ENCODE measurements at places on chromosomes 13 and 19. TPM values are rescaled to one million over a fixed set of nuclear protein-coding genes. Genes with fewer than 3 reads are reported as not detected.

SLC46A3 gene
- total RNA-seq = 55.1 TPM

VWA8 gene
- total RNA-seq = 27.2 TPM

GZMM gene
- not detected for total RNA-seq

DNA sequence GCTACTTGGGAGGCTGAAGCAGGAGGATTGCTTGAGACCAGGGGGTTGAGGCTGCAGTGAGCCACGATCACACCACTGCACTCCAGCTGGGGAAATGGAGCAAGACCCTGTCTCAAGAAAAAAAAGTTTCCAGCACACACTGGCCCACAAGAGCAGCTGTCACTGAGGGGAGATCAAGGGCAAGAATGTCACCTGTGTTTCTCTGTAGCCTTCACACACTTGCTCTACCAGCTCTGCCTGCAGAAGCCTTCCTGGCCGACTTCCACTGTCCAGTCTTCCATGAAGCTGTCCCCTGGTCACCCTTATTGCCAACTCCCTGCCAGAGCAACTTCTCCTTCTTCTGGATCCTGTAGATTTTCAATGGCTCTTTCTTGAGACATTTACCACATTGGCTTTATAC, 158.0 kb downstream of the KCTD15 start:
- no peak for DNase-seq

DNA sequence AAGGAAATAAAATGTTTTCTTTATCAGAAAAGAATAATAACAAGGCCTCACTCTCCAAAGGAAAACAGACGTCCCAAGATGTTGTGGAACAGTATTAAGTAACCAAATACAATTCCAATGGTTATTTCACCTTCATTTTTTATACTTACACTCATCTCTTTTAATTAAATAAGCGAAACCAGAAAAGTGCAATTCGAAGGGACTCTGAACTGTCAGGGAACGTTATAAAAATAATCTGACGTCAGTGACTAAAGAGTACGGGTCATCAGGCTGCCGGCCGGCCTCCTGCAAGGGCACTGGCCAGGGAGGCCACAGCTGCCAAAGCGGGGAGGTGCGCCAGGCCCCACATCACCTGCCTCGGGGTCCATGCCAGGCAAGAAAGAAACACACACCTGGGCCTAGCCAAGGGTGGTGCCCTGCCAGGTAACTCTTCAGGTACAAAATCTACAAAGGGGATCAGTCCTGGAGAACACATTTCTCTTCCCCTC, 61.2 kb downstream of the CDADC1 start:
- DNase-seq = no peak

GRCh38 chr19:12841094-12841493, 2.8 kb downstream of the MAST1 start:
- no peak for DNase-seq

DNA sequence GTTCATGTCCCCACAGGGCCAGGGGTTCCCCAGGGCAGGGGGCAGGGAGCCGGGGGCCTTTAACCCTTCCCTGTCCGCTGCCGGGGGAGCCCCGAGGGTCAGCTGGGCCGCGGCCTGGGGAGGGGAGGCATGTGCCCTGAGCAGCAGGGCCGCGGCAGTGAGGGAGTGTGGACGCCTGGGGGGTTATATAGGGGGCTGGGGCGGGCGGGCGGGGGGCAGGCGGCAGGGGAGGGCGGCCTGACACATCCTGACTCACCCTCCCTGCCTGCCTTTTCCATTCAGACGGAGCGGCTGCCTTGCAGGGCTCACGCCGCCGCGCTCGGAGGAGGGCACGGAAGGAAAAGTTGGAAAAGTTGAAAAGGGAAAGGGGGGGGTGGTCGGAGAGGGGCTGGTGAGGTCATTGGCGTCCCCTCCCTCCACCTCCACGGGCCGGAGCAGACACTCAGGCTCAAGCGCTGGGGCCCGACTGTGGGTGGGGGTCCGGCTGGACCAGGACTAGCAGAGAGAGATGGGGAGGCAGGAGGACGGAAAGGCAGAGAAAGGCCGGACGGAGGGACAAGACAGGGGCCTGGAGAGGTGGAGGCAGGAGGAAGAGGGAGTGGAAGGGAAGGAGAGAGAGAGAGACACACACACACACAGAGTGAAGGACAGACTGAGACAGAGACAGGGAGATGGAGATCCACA, at the start of gene IL11:
TSS of gene IL11 (minus strand) at position 159 of the 684 bp plus-strand sequence. CDS start at position 6, 153 bp downstream.
- DNase-seq = peak; percentile 58

GRCh38 chr13:89465366-89465765, 1794.2 kb downstream of the SLITRK5 start:
- DNase-seq = no peak

DNA sequence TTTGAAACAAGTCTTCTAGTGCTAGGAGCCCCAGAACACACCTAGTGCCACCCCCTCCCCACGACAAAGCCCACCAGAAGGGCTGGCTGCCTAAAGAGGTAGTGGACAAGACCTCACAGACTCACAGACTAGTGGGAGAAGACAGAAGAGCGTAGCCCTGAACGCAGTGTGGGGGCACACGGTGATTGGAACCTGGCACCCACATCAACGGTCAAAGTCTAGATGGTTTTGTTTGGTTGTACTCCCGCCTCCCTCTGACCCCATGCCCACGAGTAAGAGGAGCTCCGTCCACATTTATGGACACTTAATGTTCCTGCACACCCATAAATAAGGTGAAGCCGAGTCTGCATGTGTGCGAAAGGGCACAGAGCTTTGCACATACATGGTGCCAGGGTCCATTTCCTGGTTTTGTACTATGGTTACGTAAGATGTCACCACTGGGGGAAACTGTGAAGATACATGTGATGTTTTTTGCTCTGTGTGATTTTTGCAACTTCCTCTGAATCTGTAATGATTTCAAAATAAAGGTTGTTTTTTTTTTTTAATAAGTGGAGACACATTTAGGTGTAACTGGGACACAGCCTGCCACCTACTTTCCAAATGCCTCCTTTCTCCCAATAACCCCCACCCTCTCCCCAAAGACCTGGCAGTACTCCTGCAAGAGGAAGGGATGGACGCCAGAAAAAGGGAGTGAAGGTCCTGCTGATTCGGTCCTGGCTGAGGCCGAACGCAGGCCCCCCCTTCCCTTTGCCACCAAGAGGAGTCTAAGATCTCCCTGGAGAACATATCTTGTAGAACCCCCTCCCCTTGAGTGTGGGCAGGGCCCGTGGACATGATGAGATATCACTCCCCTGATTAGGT, 72.8 kb downstream of the GNG7 start:
- DNase-seq = no peak

- peak; percentile 78 for DNase-seq
These were observed 2.0 kb downstream of the PTH2 start for GRCh38 chr19:49421039-49421877.

DNA sequence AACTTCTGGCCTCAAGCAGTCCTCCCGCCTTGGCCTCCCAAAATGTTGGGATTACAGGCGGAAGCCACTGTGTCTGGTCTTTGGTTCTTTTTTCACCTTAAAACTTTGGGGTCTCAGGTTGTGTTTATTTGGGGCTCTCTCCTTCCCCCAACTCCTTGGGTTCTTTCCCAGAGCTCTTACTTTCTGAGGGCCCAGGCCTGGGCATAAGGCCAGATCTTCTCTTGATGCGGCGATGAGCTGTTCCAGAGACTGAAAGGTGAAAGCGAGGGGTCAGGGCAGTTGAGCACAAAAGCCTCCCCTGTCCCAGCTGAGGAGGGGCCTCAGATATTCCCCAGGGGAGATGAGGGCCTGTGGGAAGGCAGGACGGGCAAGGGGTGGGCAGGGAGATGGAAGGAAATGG, 7.1 kb downstream of the POLR1G start:
- DNase-seq = no peak

Data from umbilical cord (tissue), 2 donors.